EL (cell line): ENCODE measurements at places on chromosomes 7 and 10.
A peak's percentile ranks its signal among the peaks of the same experiment; 100 is the strongest.

DNA sequence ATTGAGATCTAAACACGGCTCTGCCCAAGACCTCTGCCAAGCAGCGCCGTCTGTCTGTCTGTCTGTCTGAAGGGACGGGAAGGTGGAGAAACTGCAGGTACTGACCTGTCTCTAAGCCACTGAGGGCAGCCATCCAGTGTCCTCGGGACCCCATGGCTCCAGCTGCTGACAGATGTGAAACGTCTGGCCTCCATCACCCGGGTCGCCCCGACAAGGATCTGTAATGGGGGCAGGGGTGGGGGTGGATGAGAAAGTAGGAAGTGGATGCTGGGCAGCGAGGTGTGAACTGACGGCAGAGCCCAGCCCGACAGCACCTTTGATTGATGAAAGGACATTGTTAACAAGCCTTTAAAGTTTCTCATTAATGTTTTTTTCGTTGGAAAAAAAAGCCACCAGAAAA is 193.1 kb downstream of the EBF3 start:
- no peak for DNase-seq

DNA sequence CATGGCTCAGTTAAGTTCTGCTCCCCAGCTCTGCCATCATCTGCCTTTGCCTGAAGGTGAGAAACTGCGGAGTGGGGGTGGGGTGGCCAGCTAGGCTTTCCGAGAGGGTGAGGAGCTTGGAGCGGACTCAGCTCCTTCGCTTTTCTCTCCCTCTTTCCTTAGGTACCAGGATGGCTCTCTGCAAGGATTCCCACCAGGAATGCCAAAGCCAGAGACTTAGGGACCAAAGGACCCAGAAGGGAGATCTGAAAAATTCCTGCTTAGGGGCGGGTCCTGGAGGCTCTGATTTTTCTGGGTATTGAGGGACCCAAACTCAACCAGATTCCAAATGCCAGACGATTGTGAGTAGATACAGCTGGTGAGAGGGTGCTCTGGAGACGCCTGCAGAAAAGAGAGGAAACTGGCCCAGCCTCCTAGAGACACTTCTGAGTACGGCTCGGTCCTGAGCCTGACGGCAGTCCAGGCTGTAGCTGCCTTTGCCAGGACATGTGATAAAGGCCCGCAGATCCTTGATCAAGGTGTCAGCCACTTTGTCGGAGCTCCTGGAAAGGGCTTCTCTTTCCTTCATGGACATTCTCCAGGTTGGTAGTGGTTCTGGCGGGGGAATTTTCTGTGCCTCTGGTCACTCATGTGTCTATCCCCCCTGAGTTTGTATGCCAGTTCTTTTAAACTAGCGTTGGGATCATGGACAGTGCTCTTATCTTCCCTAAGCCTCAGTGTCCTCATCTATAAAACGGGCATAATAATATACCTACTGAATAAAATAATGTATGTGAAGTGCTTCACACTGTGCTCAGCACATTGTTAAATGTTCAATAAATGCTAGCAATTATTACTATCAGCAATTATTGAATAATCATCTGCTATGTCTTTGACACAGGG is 42.5 kb upstream of the BTRC start:
- DNase-seq, result peak; percentile 20

DNA sequence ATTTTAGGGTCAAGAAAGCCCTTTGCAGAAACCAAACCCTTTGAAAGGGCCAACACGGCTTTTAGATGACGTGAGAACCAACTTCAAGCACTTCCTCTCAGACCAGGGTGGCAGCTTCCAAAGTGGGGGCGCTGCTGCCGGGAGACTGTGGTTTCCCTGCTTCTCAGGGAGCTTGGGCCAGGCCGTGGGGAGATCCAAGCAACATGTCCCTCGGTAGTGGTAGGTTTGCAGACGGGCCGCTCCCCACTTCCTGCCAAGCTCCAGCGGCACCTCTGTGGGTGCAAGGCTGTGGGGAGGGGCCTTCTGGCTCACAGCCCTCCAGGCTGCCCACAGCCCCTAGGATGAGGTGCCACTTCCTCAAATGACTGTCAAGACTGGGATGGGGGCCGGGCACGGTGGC is 132.4 kb downstream of the FAM53B start:
- DNase-seq, result no peak

GRCh38 chr7:129875745-129876411 is 76.9 kb downstream of the UBE2H start:
- DNase-seq, result peak; percentile 49

DNA sequence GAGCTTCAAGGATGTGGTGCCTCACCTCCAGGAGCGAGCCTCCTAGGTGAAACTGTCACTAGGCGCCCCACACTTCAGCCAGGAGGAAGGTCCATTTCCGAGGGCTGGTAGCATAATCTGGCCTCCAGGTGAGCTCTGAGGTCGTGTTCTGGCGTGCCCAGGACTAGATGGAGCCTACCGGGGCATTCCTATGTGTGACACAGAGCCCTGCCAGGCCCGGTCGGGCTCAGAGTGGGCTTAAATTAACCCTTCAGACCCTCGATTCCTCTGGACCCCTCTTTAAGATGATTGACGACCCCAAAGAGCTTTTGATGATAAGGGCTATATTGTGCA is 233.1 kb downstream of the EBF3 start:
- no peak for DNase-seq

- DNase-seq, result no peak
Observed at GRCh38 chr7:152882576-152883310, 123.2 kb downstream of the ACTR3B start.

GRCh38 chr7:94453898-94454297 is 55.7 kb upstream of the CASD1 start:
- DNase-seq, result no peak

DNA sequence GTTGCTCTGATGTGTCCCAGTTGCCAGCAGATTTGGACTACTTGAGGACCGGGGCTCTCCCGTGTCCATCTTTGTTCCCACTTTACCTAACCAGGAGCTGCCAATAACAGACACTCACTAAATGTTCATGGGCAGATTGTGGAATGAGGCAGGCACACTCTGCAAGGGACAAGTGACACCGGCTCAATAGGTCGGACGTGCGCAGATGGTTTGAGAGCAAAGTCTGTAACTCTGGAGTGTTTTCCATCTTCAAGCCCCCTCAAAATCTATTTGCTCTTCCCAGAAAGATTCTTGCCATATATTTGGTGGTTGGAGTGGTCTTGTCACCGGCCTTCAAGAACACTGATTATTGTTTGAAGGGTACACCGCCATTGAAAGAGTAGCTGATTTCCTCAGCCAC is 47.2 kb downstream of the THNSL1 start:
- no peak for DNase-seq

- DNase-seq, result no peak
Observed at GRCh38 chr7:7489546-7489945, 46.1 kb downstream of the COL28A1 start.

DNA sequence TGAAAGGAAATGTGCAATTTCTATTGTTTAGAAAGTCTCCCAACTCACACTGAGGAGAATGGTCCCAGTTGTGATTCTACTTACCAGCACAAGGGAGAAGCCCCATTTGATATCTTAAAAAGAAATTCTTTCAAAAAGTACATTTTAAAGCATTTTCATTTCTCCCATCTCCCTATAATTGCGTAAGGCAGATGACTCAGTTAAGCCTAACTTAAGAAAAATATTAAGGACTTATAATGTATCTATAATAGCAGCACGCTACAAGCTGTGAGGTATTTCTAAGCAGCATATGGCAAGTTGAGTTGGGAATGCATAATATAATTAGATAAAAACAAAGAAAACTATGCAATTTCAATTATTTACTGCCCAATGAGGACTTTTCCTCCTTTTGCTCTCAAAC is 8.5 kb upstream of the NRCAM start:
- no peak for DNase-seq

- DNase-seq, result no peak
Observed at GRCh38 chr10:21195252-21195651, 298.1 kb upstream of the NEBL start.

DNA sequence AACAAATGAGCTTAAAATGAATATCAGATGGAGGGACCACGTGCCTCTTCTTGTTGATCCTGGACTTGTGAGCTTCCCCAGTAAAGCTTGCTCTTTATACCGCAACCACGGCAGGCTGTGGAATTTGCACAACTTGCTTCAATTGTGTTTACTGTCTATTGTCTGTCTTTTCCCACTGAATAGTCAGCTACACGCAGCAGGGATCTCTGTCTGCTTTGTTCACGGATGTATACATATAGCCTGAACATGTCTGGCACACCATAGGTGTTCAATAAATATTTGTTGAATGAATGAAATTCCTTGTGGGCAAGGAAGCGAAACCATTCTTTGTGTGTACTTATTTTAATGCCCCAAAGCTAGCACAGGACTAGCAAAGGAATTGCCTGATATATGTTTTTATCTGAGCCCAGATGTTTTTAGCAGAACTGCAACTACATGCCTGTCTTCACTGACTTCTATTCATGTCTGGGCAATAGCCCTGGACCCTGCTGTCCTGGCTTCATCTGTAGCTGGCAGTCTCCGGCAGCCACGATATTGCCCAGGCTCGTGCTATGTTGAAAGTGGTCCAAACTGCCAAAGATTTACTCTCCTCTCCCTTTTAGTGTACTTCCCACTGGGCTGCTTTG is 29.9 kb upstream of the IFRD1 start:
- DNase-seq, result peak; percentile 14
